Stimulated activated CD8-positive, alpha-beta memory T cell treated with anti-CD3 and anti-CD28 coated beads, Interleukin-4, amount 100 ng/mL, for 4 hours (primary cell): ENCODE measurements at places on chromosomes 11 and 22.
A peak's percentile ranks its signal among the peaks of the same experiment; 100 is the strongest.

DNA sequence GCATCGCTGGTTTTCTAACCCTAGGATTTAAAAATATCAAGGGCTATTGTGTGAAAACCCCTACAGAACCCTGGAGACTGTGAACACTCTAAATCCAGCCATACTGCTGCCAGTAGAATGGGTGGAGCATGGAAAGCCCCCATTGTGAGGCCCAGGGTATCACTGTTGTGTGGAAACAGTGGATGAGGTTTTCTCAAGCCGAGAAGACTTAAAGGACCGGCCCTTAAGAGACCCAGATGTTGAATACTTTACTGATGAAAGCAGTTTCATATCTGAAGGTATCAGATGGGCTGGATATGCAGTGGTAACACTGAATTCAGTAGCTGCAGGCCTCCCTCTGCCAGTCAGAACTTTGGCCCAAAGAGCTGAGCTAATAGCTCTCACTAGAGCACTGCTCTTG, 41.6 kb upstream of the GLYAT start:
- no peak for DNase-seq

- DNase-seq: no peak
Measured at GRCh38 chr11:69562816-69563215, 78.1 kb upstream of the CCND1 start.

DNA sequence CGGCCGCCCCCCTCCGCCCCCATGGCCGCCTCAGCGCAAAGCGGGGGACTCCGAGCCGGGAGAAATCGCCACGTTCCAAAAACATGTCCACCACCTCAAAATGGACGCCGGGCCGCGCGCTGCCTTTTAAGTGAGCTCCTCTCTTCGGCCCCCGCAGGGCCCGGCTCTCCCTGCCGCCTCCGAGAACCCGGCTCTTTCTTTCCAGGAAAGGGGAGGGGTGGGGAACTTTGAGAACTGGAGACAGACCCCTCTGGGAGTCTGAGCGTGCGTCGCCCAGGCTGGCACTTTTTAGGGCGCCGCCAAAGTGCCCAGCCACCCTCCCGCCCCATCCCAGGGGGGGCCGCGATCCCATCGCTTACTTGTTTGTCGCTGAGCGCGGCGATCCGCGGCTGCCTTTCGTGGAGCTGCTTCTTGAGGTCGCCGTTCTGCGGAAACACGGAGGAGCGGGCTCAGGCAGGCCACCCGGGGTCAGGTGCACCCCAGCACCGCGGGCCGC, 1.6 kb downstream of the PHF21B start:
- no peak for DNase-seq

DNA sequence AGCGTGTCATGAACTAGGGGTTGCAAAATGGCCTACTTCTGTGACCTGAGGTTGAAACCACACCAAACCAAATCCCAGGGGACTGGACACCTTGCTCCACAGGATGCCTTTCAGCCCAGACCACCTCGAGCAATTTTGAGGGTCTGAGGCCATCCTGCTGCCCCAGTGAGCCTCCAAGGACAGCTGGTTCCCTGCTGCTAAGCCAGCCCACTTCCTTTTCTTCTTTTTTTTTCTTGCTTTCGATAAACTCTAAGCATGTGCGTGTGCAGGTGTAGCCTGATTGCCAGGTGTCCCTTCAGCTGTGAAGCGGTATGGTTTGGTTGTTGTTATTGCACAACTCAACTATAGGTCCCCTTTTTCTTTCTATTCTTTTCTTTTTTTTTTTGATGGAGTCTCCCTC, 2.7 kb downstream of the CRYBB1 start:
- DNase-seq: no peak

GRCh38 chr11:123054301-123055065, 7.5 kb downstream of the HSPA8 start:
- no peak for DNase-seq

DNA sequence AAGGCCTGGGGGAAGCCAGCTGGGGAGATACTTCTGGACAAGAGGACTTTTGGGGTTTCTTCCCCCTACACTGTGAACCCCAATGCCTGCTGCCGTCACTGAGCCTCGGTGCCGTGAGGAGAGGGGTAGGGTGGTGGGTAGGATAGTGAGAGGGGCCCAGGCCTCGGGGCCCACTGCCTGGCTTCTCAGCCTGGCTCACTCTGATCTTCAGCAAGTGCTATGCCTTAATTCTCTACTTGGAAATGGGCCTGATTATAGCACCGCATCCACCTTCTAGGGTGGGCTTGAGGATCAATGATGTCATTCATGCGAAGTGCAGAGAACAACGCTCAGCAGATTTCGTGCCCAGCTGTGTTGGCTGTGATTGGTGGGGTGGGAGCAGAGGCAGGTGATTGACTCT, 76.7 kb upstream of the NECTIN1 start:
- DNase-seq: no peak

DNA sequence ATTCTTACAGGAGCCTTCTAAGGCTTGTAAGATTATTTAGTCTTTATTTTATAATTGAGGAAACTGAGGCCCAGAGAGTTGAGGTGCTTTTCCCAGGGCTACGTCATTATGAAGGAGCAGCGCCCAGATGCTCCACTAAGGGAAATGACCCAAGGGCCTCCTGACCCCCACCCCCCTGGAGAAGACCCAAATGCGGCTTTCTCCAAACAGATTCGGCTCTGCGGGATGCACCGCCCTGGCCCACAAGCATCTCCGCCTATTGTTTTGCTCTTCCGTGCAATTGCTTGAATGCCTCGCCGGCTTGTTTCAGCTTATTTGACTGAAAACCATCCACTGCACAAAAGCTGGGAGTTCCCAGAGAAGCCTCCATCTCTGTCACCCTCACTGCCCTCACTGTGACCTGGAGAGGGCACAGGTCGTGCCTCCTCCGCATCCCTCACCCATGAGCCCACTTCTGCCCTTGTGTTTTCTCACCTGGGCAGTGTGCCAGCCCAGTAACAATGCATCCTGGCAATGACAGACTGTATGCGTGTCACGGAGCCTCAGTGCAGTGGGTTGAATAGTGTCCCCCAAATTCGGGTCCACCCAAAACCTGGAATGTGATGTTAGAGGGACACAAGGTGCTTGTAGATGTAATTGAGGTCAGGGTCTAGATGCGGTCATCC, 790.2 kb downstream of the TBC1D22A start:
- no peak for DNase-seq

- DNase-seq: no peak
Measured at GRCh38 chr11:32172848-32173834, 82.3 kb downstream of the RCN1 start.

- DNase-seq: no peak
Measured at GRCh38 chr22:44085743-44086270, 61.7 kb downstream of the PARVB start.

DNA sequence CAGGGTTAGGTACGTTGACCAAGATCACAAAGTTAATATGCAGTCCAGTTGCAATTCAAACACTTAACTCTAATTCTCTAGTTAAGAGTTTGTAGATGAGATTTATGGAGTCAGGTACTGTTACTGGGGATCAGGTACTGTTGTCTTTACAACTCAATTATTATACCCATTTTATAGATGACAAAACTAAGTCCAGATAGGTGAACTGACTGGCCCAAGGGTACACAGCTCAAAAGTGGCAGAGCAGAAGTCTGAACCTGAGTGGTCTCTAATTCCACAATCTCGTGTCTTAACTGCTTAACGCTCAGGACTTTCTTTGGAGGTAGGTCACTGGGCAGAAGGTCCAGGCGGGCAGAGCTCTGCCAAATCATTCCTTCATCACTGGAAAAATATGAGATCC, 77.5 kb downstream of the DSCAML1 start:
- DNase-seq: no peak

- DNase-seq: no peak
Measured at GRCh38 chr22:48061726-48062125, 1299.3 kb downstream of the TBC1D22A start.

DNA sequence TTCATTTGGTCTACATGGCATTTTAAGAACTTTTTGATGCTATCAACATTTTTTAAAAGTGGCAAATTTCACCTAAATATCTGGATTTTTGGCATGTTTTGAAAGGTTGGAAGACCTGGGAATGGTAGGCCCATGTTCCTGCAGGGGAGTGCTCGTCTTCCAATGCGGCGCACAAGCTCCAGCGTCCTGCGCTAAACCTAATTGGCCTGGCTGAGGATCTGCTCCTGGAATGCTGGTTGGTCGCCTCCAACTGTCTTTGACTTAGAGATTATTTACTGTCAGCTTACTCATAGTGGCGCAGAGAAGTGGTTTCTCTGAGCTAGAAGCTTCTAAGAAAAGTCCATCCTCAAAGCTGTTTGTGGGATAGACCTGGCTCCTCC, 626 bp upstream of the LIMK2 start:
- no peak for DNase-seq

DNA sequence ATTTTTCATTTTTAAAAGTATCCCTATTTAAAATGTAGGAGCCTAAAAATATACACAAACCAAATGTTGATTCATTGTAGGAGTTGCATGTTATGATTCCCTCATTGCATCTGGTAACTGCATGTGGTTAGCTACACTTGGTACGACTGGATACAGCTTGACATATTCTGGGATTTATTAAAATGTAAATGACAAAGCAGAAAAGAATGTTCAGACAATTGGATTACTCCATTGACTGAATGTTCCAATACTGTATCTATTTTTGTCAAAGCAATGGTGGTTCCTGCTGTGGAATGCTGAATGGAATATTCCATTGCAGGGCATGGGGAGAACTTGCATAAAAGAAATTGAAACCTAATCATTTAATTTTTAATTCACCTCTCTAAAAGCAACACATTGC, 30.8 kb downstream of the BLID start:
- no peak for DNase-seq

- DNase-seq: no peak
Measured at GRCh38 chr22:36727927-36728488, 24.5 kb upstream of the CACNG2 start.

DNA sequence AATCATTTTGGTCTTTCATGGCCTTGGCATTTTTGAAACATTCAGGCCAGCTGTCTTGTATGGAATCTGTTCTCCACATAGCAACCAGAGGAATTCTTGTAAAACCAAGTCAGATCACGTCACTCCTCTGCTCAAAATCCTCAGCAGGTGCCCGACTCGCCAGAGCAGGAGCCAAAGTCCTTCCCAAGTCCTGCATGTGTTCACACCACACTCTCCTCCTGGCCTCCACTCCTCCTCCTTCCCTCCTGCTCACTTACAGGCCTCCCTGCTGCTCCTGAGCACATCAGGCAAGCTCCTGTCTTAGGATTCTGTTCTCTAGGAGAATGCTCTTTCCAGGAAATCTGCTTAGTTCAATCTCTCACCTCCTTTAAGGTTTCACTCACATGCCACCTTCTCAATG, 6.9 kb upstream of the PSMC3 start:
- no peak for DNase-seq

- DNase-seq: no peak
Measured at GRCh38 chr11:64885367-64886286, 7.2 kb upstream of the EHD1 start.

DNA sequence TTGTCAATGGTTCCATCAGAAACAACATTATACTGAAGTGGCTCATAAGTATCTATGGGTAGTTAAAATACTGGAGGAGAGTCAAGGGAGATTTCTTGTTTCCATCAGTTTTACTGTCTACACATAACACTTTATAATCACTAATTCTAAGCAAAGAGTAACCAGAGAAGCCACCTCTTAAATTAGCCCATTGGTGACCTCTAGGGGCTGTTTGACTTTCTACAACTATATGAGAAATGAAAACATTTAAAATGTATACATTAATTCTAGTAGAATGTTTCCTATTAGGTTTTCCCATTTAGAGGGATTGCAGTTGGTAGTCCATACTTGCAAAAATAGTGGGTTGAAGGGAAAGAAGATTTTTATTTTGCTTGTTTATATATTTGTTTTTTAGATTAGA, 504.3 kb downstream of the FAM181B start:
- DNase-seq: no peak

DNA sequence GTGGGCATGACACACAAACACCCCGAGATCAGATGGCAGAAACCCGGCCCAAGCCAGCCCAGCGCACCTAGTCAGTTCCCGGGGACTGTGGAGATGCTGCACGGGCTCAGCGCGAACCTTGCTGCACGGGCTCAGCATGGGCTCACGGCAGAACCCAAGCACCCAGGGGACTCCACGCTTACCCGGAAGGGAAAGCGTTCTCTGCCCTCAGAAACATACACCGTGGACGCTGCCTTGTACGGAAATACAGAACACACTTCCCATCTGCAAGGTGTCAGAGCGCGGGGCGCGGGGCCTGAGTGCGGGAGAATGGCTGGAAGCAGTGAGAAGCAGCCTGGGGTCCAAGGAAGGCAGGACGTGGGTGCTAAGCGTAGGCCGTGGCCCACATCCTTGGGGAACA, 319.9 kb downstream of the NTM start:
- DNase-seq: no peak

GRCh38 chr11:33857933-33858371, 33.9 kb downstream of the LMO2 start:
- DNase-seq: peak; percentile 47

DNA sequence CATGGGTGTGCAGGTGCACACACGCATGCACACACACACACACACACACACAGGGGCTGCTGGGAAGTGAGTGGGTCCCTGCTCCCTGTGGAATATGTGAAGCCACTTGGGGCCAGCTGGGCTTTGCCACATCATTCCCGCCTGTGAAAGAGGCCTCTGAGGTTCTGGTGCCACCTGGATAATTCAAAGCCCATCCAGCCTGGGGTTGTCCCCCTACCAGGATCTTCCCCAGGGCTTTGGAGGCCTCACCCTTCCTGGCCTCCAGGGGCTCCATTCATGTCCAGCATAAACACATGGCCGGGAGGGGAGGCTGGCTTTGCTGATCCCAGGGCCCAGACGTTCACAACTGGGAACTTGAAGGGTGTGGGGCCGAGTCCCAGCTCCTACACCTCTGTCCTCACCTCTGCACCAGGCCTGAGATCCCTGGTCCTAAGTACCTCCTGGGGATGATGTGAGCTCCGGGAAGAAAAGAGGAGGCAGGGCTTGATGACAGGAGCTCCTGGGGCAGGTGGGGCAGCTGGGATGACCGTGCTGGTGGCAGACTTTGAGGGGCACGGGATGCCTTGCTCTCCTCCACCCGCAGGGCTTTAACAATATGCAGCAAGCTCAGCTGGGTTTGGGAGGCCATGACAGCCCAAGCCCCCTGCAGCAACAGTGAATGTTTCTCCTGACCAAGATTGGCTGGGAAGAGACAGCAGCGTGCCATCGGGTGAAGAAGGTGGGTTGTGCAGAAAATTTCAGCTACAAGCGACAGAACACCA, 14.2 kb downstream of the LINC01488 start:
- DNase-seq: no peak

GRCh38 chr11:10348650-10349280, 43.9 kb downstream of the ADM start:
- no peak for DNase-seq

DNA sequence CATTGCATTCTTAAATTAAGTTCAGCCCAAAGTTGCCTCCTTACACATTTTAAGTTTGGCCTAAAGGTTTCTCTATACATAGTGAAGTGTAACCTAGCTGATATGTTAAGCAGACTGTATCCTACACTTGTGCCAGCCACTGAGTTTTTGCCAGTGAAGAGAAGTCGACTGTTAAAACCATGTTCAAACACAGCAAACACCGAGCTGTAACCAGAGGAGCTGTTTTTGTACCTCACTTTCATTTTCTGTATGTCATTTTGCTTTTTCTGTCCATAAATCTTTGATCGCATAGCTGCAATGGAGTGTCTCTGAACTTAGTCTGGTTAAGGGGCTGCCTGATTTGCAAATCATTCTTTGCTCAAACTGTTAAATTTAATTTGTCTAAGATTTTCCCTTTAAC, 403.7 kb downstream of the LUZP2 start:
- no peak for DNase-seq

GRCh38 chr11:26948881-26949280, 45.0 kb upstream of the FIBIN start:
- no peak for DNase-seq
